Stimulated activated CD8-positive, alpha-beta memory T cell treated with anti-CD3 and anti-CD28 coated beads, Interleukin-4, amount 100 ng/mL, for 1 hour (primary cell): ENCODE measurements at places on chromosomes 2 and 18.

DNA sequence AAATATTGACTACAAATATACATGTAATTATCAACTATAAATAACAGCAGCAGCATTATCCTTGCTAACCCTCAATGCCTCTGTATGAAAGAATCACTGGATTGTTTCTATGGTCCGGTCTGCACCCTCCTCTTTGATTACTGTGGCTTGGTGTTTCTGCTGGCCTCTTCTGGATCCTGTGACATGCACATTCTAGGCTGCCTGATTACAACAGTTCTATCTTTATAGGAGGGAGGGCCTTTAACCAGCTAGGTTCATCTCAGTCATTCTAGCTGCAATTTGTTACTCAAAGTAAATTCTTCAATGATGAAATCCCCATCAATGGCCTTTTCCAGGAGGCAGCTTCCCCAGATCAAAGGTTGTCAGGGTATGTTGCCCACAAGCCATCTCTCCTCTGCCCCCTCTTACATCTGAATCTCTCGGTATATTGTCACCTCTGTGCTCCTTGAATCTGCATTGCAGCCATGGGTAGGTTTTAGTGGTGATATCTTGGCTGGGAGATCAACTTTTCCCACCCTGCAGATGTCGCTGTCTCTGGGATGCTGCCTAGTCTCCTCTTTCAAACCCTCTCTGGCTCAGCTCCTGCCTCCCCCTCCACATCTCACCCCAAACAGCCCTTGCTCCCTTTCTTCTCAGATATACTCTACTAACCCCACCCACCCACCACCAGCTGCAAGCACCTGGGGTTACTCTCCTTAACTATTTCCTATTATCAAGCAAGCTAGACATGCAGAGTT lies 106.2 kb upstream of the BZW1 start:
- DNase-seq = no peak

DNA sequence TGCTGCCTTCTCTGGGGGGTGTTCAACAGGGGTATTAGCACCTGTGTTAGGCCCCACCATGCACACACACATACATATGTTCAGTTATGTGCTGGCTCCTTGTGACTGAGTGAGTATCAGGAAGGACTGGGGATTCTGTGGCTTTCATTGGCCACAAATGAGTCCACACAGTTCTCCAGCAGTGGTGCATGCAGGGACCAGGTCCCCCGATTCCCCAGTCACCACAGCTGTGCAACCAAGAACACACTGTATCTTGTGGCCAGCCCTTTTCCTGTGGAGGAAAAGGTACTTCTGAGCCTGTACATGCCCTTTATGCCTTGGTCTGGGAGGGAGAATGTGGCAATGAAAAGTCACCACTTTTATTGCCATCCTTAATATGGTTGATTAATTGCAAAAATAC lies 74.9 kb upstream of the KLF7 start:
- DNase-seq = no peak

- DNase-seq = no peak
These were observed 17.6 kb upstream of the GRP start for GRCh38 chr18:59202258-59202820.

GRCh38 chr2:191847764-191848163 lies 876 bp upstream of the CAVIN2 start:
- DNase-seq = no peak

DNA sequence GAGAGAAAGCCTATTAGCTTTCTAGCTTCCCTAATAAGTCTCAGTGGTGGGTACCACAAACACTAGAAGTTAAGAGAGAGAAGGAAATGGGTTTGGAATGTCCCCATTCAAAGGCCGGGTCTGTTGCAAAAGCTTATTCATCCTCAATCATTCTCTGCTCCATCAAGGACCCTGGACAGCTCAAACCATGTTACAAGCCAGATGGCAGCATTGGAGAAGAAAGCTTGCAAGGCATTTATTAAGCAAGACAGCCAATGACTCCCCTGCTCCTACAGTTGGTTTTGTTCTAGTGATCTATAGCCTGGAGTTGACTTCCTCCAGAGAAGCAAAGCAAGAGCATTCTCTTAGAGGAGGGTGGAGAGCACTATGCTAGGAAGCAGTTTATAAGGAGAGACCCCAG lies 86.9 kb upstream of the LMAN1 start:
- DNase-seq = no peak

DNA sequence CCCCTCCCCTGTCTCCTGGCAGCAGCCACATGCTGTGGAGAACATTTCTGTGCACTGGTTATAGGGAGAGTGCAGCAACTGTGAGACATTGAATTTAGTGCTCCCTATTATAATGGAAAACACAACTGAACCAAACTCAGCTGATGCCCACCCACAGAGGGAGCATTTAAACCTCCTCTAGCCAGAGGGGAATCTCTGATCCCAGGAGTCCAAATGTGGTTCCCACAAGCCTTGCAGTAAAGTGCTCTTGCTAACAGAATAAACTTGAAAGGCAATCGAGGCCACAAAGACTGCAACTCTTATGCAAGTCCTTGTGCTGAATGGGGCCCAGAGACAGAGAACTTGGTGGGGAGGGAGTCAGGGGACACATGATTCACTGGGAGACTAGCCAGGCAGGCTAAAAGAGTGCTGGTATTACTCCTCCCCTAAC lies 638.8 kb upstream of the VRK2 start:
- DNase-seq = no peak

DNA sequence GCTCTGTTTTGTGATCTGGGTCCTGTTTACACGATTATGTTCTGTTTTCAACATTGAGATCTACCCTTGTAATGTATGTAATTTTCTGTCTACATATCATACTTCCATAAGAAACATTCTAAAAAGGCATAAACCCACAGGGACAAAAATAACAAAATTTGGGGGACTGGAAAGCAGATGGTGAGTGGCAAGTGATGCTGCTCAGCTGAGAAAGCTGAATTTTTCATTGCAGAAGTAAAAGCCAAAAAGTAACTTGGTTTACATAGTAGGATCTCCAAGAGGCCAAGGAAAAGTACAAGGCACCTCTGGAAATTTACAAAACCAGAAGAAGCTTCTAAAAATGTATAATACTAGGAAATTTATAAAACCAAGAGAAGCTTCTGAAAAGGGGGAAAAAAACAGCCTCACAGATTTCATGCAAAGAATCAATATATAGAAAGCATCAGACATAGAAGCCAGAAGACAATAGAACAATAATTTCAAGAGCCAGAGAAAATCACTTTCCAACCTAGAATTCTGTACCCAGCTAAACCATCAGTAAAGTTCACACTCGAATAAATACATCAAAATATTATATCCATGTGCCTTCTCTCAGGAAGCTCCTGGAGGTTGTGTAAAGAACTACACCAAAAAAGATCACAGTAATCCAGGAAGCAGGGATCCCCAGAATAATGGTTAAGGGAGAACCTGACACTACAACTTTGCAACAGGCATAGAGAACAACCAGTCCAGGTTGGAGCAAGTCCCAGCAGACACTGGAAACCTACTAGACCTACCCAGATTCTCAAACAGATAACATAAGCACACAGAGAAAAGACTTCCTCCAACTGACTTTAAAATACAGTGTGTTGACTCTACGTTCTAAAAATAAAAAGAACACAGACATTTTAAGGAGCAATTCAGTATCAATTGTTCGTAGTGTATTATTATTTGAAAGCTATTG lies 401.7 kb upstream of the HS6ST1 start:
- no peak for DNase-seq

DNA sequence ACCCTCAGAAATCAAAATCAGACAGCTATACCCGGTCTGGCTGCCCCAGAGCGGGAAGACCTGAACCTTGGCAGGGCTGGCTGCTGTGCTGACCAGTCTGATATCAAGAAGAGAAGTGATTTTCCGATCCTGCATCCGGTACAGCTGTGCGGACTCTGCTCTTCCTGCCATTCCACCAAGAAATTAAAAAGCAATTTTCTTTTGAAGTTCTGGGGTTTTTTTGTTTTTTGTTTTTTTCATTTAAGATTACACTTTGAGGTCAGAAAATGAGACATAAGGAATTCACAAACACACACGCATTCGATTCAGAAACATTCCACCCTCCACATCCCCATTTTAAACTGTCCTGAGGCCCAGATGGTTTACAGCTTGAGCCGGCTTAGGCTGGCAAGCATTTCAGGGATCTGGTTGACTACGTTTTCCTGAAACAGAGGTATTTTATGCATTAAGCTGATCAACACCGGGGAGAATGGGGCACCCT lies 156.5 kb downstream of the COL6A3 start:
- no peak for DNase-seq

DNA sequence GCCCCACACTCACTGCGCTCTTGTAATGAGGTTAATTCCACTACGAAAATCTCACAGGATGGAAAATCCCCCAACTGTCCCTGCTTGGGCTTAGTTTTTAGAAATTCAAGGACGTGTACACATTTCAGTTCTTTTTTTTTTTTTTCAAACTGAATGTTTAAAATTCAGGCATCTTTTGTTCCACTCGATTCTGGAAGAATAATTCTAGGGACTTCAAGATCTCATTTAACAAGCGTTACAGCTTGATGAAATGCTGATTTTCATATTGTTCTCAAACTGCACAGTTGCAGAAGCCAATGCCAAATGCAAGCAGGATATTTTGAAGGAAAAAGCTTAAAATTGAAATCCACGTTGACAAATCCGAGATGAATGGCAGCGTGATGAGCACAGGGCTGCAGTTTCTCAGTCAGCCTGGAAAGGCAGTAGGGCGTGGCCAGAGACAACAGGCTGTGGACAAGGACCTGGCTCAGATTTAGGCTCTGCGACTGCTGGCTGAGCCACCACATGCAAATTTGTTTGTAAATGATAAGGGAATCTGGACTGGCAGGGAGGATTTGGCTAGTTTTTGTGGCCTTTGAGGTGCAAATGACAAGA lies 128.1 kb upstream of the MYCN start:
- DNase-seq = no peak

DNA sequence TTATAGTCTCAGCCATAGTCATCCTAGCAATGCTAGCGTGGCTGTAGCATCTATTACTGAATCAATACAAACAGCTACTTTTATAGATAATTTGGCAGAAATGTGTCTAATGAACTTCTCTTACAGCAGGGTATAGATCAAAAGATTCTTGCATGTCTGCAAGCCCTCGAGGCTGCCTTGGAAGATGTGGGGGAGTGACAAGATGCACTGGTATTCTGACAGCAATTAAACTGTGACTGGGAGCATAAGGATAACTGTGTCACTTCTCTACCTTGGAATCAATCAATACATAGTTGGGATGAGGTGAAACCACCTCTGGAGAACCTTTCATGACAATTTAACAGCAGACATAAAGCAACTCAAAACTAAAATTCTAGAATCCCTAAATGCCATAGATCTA lies 59.3 kb upstream of the MYO3B start:
- no peak for DNase-seq

DNA sequence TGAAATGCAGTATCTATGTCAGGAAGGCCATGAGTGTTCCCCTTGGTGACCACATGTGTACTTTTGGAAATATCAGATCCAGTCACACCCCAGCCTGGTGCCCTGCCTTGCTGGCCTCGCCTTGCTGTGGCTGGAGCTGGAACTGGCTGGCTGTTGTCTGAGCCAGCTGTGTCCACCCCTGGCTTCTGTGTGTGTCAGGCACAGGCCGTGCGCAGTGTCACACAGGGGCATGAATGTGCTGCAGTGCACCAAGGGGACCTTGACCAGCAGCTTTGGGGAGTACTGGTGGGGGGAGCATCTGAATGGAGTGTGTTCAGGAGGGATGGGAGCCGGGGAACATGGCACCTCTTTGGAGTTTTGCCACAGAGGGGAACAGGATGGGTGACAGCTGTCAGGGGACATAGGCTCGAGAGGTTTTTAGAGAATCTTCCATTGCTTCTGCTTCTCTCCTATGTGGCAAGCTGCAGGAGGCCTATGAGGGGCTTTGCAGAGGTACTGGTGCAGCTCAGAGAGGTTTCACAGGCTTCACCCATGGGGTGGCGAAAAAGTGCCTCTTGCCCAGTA lies 44.7 kb upstream of the FAHD2A start:
- DNase-seq = no peak

DNA sequence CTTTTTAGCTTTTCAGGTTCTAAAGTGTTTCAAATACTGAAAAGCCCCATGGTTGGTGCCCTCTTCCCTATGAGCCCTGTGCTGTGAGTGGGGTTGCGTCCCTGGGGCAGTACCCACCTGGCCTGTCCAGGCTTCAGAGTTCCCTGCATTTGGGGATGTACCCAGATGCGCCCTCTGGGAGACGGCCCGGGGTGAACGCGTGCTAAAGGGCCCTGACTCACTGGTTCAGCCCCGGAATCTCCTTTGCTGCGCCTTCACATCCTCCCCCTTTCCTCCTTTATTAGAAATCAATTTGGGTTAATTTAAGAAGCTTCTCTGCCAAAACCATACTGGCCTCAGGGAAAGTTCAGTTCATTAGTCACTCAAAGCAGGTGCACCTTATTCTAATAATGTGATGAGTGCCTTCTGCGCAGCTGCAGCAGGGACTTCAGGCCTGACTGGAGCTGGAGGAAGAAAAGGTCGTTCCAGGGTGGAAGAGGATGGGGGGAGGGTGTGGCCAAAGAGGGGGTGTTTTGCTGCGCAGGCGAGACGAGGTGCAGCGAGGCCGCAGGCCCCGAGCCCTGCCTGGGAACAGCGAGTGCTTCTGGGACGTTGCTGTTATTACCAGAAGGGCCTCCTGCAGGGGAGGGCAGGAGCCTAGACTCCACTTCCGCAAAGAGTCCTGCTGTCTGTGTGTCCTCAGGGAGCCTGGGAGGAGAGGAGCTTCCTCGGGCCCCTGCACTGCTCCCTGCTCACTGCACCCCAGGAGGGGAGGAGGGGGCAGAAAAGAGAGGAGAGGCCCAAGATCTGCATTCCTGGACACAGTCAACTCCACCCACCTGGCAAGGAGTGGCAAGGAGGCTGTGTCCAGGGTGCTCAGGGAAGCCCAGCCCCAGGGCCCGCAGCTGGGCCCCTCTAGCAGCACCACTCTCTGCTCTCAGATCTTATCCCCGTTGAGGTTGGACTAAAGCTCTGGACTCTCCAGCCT lies 223.2 kb upstream of the PXDN start:
- no peak for DNase-seq

DNA sequence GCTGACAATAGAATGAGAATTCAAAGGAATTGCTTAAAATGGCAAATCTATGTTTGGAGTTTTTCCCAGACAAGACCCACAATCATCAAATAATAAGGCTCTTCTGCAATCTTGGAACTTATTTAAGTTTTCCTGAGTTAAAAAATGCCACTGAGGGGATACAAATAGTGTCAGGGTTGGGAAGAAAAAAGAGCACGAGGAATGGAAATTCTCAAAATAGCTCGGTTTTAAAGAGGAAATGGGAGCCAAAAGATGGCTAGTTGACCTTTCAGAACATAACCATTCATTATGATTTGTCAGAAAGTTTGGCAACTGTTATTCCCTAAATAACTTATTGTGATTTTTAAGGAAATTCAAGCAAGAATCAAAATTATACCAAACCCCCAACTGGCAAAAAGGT lies 127.7 kb downstream of the RAPGEF4 start:
- DNase-seq = no peak

DNA sequence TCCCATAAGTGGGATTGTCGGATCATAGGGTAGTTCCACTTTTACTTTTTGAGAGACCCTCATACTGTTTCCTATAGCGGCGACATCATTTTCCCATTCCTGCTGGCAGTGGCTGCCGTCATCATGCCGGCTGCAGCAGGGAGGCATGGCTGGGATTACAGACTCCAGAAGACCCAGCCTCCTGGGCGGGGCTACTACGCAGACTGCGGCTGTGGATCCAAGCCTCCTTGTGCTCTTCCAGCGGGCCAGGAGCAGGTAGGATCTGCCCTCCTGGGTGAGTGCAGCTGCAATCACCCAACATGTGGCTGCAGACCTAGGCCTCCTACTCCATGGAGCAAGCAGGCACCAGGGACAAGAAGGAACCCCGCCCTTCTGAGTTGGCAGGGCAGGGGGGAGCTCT lies 359.2 kb downstream of the GALR1 start:
- no peak for DNase-seq

GRCh38 chr2:241087420-241088268 lies 14.4 kb downstream of the MTERF4 start:
- DNase-seq = no peak
